Stomach (tissue), 19 donors: ENCODE measurements at places on chromosomes 13 and 19. TPM values are rescaled to one million over a fixed set of nuclear protein-coding genes. Genes with fewer than 3 reads are reported as not detected.

- no peak for DNase-seq
- no peak overlapping the region for H3K4me3 ChIP-seq
Measured at GRCh38 chr19:36436531-36436930, 18.1 kb upstream of the ZFP82 start.

DNA sequence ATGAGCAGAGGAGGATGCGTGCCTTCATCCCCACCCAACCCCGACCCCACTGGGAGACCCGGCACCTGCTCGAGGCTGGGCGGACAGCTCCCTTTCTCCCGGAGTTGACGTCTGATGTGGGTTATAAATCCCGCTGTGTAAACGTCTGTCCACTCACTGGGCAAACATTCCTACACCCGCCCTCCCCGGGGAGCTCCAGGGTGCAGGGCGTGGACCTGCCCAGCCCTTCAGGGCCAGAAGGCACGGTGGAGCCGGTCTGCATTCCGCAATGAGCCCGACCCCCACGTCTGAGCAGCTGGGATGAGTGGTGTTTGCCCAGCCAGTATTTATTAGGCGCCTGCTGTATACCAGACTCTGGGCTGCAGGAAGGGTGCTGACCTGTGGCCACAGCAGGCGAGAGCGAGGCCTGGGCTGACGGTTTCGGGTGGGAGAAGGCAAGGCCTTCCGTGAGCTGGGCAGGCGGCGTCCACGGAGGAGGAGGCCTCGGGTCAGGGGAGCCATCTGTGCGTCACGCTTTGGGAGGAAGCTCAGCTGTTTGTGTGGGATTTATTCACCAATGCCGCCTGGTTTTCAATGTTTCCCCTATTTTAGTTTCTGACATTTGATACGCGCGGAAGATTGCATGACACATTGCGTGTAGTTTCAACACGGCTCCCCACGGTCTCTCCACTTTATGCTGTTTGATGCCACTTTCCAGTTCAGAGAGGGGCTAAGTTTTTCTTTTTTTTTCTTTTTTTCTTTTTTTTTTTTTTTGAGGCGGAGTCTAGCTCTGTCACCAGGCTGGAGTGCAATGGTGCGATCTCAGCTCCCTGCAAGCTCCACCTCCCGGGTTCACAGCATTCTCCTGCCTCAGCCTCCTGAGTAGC, 2.0 kb downstream of the MISP start:
- peak overlapping the region; percentile 73 for H3K27ac ChIP-seq
- peak overlapping the region; percentile 42 for H3K4me3 ChIP-seq
- peak; percentile 96 for DNase-seq
- H3K36me3 ChIP-seq, result peaks cover 7% of the 10 kb centered on the region

Gene JAK3
- polyA plus RNA-seq, result 2.6 TPM

DNA sequence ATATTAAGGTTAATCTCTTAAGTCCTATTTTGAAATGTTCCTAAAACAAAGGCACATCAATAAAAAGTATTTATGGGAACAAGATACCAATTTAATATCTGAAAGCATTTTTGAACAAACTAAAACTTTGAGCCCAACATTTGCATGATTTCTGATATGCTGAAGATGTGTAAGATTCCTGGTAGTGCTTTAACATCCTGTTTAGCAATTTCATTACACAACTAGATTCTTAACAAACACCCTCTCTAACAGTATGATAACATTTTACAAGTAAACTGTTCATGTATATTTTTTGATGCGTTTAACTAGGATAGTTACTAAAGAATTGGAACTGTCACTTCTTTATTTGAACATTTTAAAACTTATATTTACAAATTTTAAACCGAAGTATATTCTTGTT, 63.9 kb downstream of the DACH1 start:
- DNase-seq, result no peak
- H3K4me1 ChIP-seq, result no peaks in the 10 kb centered on the region
- H3K4me3 ChIP-seq, result no peak overlapping the region
- no peak overlapping the region for H3K27ac ChIP-seq
- no peaks in the 10 kb centered on the region for H3K36me3 ChIP-seq
- no peaks in the 10 kb centered on the region for H3K27me3 ChIP-seq

Gene TPGS1
- 26.3 TPM for polyA plus RNA-seq

GRCh38 chr19:41799444-41800000, 3.1 kb downstream of the CEACAM3 start:
- no peaks in the 10 kb centered on the region for H3K36me3 ChIP-seq
- no peak overlapping the region for H3K27ac ChIP-seq
- peaks cover 16% of the 10 kb centered on the region for H3K27me3 ChIP-seq
- H3K4me3 ChIP-seq, result no peak overlapping the region
- H3K4me1 ChIP-seq, result no peaks in the 10 kb centered on the region

Gene SIGLEC9
- 0.80 TPM for polyA plus RNA-seq

Gene RFXAP
- 1.2 TPM for polyA plus RNA-seq

Gene KANK3
- polyA plus RNA-seq, result 4.8 TPM

Gene TLE6
- 2.7 TPM for polyA plus RNA-seq

- no peaks in the 10 kb centered on the region for H3K36me3 ChIP-seq
- H3K4me1 ChIP-seq, result no peaks in the 10 kb centered on the region
- no peaks in the 10 kb centered on the region for H3K27me3 ChIP-seq
- no peak for DNase-seq
- H3K4me3 ChIP-seq, result no peak overlapping the region
- no peak overlapping the region for H3K27ac ChIP-seq
Measured at GRCh38 chr13:65719831-65720230, 1510.3 kb downstream of the PCDH9 start.

Gene FCAR
- polyA plus RNA-seq, result 2.2 TPM

GRCh38 chr19:38952395-38953165, 21.8 kb downstream of the MRPS12 start:
- peak; percentile 39 for DNase-seq
- peaks cover 18% of the 10 kb centered on the region for H3K36me3 ChIP-seq
- H3K4me1 ChIP-seq, result peaks cover 8% of the 10 kb centered on the region

- no peaks in the 10 kb centered on the region for H3K27me3 ChIP-seq
- DNase-seq, result no peak
- H3K4me1 ChIP-seq, result peaks cover 52% of the 10 kb centered on the region
- H3K36me3 ChIP-seq, result peaks cover 78% of the 10 kb centered on the region
Measured at GRCh38 chr19:1221904-1222255, 15.9 kb downstream of the CBARP start.

DNA sequence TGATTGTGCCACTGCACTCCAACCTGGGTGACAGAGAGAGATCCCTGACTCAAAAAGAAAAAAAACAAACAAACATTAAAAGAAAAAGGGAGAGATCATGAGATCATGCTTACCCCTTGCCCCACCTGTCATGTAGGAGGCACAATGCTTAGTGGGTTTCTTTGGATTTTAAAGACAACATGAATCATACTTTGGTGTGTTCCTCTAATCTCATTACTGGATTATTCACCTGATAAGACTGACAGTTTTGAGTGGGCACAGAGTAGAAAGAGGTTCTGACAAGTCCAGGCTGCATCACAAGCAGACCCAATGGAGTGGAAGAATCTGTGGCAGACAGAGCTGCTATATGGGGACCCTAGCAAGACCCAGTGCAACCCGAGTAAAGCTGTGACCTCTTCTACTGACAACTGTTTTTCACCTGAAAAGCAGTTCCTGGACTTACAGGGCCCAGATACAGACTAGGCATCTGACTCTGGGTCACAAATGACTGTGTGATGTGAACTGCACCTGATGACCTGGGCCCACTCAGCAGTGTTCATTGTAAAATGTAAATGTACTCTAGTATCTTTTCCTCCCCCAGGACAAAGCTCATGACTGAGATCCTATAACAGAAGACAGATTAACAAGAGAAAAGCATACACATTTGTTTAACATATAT, 28.9 kb upstream of the USP12 start:
- no peaks in the 10 kb centered on the region for H3K27me3 ChIP-seq
- no peaks in the 10 kb centered on the region for H3K36me3 ChIP-seq
- H3K27ac ChIP-seq, result no peak overlapping the region
- H3K4me3 ChIP-seq, result no peak overlapping the region

GRCh38 chr19:58509731-58510083, 2.1 kb downstream of the SLC27A5 start:
- no peaks in the 10 kb centered on the region for H3K27me3 ChIP-seq
- H3K4me3 ChIP-seq, result no peak overlapping the region
- DNase-seq, result no peak
- peaks cover 4% of the 10 kb centered on the region for H3K36me3 ChIP-seq

DNA sequence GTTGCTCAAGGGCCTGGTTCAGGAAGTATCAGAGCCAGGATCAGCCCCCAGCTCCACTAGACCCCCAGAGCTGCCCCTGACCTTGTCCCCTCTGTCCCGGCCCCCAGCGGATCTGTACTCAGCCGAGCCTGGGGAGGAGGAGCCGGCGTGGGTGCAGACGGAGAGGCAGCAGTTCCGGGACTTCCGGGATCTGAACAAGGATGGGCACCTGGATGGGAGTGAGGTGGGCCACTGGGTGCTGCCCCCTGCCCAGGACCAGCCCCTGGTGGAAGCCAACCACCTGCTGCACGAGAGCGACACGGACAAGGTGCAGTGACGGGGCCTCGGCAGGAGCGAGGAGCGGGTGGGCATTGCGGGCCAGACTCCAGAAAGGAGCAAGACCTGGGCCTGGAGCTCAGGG, 14.6 kb downstream of the RCN3 start:
- DNase-seq, result no peak
- H3K27ac ChIP-seq, result no peak overlapping the region
- H3K36me3 ChIP-seq, result peaks cover 6% of the 10 kb centered on the region
- no peak overlapping the region for H3K4me3 ChIP-seq
- H3K4me1 ChIP-seq, result peaks cover 6% of the 10 kb centered on the region

Gene SOX1
- polyA plus RNA-seq, result not detected

DNA sequence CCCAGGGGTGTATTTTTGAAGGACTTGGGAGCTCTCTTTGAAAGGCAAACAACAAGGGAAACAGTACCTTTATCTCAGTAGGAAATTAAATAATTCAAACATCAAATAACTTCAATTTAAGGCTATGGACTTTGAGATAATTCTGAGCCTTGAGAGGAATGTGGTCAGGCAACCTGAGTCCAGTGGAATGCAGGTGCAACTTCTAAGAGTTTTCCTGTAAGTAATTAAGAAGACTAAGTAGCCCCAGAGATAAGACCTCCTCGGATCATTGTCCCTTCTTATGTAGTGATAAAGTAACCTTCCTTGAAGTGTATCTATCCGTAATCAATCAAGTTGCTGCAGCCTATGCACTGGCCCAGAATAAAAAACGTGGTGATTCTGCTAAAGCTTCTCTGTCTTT, 29.2 kb downstream of the ZNF701 start:
- peaks cover 31% of the 10 kb centered on the region for H3K4me1 ChIP-seq
- peak; percentile 77 for DNase-seq
- H3K27me3 ChIP-seq, result no peaks in the 10 kb centered on the region
- H3K27ac ChIP-seq, result peak overlapping the region; percentile 85

GRCh38 chr19:11964858-11965645, at the start of gene ZNF763:
TSS of gene ZNF763 (plus strand) at chr19:11965040. CDS start at chr19:11965209, 169 bp downstream.
- no peaks in the 10 kb centered on the region for H3K27me3 ChIP-seq
- H3K4me3 ChIP-seq, result peak within 1 kb of the TSS; percentile 78
- peaks cover 14% of the 10 kb centered on the region for H3K4me1 ChIP-seq

GRCh38 chr13:27810009-27810408, 17.7 kb downstream of the GSX1 start:
- H3K27ac ChIP-seq, result no peak overlapping the region
- DNase-seq, result no peak
- H3K4me3 ChIP-seq, result no peak overlapping the region
- peaks cover 32% of the 10 kb centered on the region for H3K27me3 ChIP-seq
- H3K36me3 ChIP-seq, result no peaks in the 10 kb centered on the region
- no peaks in the 10 kb centered on the region for H3K4me1 ChIP-seq

Gene DNAJC15
- 19.3 TPM for polyA plus RNA-seq

DNA sequence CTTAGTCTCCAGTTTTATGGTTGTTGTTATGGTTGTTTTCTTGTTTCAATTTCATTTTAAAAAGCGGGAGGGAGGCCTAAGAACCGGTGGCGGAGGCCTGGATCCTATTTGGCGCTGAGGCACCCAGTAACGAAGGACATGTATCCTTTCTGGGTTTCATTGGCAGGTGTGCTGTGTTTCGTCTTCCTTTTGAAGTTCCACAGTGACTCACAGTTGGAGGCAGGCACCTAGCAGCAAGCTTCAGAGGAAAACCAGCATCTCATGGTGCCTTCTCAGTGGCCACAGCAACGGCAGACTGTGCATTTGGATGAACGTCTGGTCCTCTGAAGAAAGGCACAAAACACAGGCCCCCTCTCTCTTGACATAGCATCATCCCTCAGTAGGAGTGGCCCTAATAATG, 697.2 kb downstream of the EFNB2 start:
- DNase-seq, result no peak
- no peaks in the 10 kb centered on the region for H3K27me3 ChIP-seq
- H3K4me3 ChIP-seq, result no peak overlapping the region

- no peak overlapping the region for H3K27ac ChIP-seq
- H3K36me3 ChIP-seq, result no peaks in the 10 kb centered on the region
- H3K4me1 ChIP-seq, result no peaks in the 10 kb centered on the region
- no peak overlapping the region for H3K4me3 ChIP-seq
- no peaks in the 10 kb centered on the region for H3K27me3 ChIP-seq
Measured at GRCh38 chr13:59208405-59209195, 955.1 kb downstream of the DIAPH3 start.

Gene HSD17B14
- polyA plus RNA-seq, result 9.8 TPM

Gene BEST2
- polyA plus RNA-seq, result 0.08 TPM

DNA sequence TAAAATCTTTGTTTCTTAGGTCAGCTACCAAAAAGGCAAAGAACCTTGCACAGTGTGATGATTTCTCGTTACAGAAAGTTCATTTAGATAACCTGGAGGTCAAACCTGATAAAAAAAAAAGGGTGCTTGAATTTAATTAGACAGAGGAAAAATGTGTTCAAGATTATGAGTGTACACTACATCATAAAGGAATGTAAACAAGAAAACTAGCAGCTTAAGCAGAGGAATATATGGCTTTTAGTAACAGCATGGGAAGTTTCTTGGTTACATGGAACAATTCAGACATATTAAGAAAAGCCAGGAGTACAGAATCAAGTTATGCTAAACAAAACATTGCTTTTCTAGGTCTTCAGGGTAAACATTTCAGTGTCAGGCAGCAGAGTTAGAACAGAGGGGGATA, 32.9 kb downstream of the ING1 start:
- no peaks in the 10 kb centered on the region for H3K27me3 ChIP-seq
- DNase-seq, result no peak
- H3K4me1 ChIP-seq, result no peaks in the 10 kb centered on the region
- no peak overlapping the region for H3K27ac ChIP-seq
